ENCODE measurements at places on chromosomes 7 and 10. TPM values are rescaled to one million over a fixed set of nuclear protein-coding genes. Genes with fewer than 3 reads are reported as not detected.

Gene CCL24
- total RNA-seq, result not detected

Gene HHEX
- total RNA-seq, result 11.0 TPM

Gene CCDC172
- total RNA-seq, result not detected

Gene TFPI2
- total RNA-seq, result 1,251 TPM

Gene MMRN2
- total RNA-seq, result 1.3 TPM

Gene WNT2
- 0.13 TPM for total RNA-seq

Gene C10orf62
- not detected for total RNA-seq

Gene PYROXD2
- 8.3 TPM for total RNA-seq

Gene ANKRD1
- total RNA-seq, result 13.3 TPM

Gene TRIM74
- total RNA-seq, result not detected

Gene TACR2
- total RNA-seq, result 0.26 TPM

Gene GNG11
- 76.7 TPM for total RNA-seq

Gene SLC26A4
- total RNA-seq, result 0.40 TPM

Gene HSPA12A
- total RNA-seq, result 5.2 TPM

All from epithelial cell of alveolus of lung (primary cell).